KG1 (cell line): ENCODE measurements at places on chromosomes 1 and 21.

DNA sequence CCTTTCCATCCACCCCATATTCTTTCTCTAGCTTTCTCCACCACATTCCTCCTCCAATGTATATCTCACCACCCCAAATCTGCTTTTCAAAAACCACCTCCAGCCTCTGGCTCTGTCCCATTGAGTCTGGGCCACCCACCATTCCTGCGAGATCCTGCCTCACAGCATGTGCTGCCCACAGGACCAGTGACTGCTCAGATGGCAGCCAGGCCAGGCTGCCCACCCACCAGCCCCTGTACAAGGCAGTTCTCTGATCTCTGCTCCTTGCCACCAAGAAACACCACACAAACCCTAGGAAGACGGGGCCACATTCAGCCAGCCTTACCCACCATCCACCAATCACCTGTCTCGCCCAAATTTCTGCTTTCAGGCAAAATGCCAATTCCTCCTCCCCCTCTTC lies 53.7 kb downstream of the PLEKHA6 start:
- no peak for DNase-seq

DNA sequence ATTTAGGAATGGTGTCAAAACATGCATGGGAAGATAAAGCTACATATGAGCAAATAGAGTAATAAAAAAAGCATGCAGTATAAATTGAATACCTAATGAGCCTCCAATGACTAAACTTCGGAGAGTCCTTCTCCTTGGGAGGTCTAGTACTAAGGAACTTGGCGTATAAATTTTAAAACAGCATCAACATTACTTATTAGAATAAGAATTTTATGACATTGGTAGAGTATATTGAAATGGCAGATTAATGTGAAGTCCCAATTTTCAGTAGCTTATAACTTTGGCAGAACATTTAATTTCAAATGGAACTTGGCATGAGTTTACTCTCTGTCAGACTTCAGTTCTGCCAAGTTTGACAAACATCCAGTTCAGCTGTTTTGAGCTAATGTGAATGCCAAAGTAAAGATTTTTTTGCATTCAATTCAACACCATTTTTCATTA lies 104.7 kb upstream of the RGS18 start:
- DNase-seq, result no peak

DNA sequence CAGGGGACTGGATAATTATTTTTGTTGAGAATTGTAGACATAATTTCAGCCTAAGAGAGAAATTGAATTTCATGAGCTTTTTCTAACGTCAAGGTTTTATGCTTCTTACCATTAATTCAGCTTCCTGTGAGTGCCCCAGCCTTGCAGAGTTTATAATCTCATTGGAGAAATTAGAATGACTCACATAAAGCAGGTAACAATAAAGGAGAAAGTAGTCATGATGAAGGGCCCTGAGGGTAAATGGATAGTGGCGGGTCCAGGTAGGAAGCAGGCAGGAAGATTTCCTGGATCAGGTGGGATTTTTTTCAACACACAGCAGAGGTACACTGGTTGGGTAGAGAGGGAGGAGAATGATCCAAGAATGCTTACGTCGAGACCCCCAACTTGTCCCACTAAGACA lies 311.4 kb downstream of the BARHL2 start:
- no peak for DNase-seq

- DNase-seq, result no peak
Measured at GRCh38 chr1:233514946-233515391, 98.9 kb upstream of the KCNK1 start.

DNA sequence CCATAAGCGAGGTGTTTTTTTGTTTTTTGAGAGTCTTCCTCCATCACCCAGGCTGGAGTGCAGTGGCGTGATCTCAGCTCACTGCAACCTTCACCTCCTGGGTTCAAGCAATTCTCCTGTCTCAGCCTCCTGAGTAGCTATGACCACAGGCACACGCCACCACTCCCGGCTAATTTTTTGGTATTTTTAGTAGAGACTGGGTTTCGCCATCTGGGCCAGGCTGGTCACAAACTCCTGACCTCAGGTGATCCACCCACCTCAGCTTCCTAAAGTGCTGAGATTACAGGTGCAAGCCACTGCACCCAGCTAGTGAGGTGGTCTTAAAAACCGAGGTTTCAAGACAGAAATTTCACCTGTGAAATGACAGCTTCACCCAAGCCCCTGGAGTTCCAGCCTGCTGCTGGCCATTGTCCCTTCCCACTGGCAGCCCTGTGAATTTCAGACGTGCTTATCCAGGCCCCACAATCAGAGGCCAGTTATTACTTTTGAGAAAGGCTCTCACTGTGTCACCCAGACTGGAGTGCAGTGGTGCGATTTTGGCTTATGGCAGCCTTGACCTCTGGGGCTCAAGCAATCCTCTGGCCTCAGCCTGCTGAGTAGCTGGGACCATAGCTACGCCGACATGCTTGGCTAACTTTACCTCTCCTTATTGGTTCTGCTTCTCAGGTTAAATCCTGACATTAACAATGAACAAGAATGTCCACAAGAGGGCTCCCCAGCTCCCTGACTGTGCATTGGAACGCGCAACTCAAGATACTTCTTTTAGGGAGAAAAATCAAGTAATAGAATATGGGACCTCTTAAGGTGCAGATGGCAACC lies 19.4 kb downstream of the ENO1 start:
- DNase-seq, result no peak

GRCh38 chr1:226281058-226281457 lies 27.9 kb downstream of the LIN9 start:
- DNase-seq, result no peak
